ENCODE measurements at places on chromosomes 12 and 14.
A peak's percentile ranks its signal among the peaks of the same experiment; 100 is the strongest.

GRCh38 chr12:46603776-46604456 lies 221.9 kb downstream of the SLC38A4 start:
- DNase-seq: no peak

DNA sequence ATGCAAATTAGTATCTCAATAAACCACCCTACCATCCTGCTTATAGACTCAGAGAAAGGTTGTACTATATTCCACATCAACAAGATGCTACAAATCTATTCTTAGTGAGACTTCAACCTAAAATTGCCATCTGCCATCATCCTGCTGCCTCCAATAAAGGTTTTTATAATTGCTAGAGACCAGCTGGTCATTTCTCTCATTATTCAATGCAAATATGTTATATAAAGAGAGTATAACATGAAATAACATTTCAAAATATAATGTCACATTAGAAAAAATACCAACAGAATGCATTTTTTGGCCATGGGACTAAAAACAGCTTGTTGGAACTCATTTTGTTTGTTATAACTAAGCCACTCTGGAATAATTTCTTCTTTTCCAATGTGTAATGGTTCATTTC lies 247.3 kb downstream of the LRIG3 start:
- no peak for DNase-seq

DNA sequence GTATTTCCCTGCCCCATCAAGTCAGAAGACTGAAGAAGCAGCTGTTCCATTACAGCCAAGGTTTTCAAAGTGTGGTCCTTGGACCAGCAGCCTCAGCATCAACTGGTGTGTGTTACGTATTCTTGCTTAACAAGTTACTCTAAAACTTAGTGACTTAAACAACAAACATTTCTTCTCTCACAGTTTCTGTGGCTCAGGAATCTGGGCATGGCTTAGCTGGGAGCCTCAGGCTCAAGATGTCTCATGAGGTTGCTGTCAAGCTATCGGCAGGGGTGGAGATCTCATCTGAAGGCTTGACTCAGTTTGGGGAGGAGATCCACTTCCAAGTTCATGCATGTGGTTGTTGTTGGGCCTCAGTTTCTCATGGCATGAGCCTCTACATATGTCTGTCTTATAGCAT lies 174.5 kb downstream of the KTN1 start:
- DNase-seq: no peak

- DNase-seq: no peak
Observed at GRCh38 chr14:74542056-74542685, 48.6 kb downstream of the ISCA2 start.

GRCh38 chr12:48184549-48184922 lies 1.1 kb downstream of the CCDC184 start:
- DNase-seq: no peak

DNA sequence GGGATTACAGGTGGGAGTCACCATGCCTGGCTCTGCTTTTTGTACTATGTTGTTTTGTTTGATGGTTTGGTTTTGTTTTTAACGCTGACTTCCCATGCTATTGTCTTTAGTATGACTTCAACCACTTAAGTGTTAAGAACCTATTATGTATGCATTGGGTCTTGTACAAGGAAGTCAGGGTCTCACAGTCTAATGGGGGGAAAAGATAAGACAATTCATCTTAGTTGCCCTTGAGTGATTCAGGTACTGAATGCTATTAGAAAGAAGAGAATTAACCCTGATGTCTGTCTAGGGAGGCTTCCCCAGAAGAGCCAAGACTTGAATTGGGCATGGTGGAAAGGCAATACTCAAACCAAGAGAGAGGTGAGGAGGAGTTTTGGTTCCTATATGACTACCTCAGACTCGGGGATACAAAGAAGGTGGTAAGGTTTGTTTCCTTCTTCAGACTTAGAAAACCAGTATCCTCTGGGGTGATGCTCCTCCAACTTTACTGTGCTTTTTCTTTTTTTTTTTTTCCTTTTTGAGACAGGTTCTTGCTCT lies 64.6 kb downstream of the SUSD6 start:
- DNase-seq: no peak

GRCh38 chr12:98922871-98923270 lies 277.8 kb downstream of the APAF1 start:
- DNase-seq: no peak

- DNase-seq: no peak
Observed at GRCh38 chr14:99093532-99094517, 178.2 kb downstream of the BCL11B start.

- no peak for DNase-seq
Observed at GRCh38 chr14:67567654-67568053, 32.4 kb downstream of the PIGH start.

DNA sequence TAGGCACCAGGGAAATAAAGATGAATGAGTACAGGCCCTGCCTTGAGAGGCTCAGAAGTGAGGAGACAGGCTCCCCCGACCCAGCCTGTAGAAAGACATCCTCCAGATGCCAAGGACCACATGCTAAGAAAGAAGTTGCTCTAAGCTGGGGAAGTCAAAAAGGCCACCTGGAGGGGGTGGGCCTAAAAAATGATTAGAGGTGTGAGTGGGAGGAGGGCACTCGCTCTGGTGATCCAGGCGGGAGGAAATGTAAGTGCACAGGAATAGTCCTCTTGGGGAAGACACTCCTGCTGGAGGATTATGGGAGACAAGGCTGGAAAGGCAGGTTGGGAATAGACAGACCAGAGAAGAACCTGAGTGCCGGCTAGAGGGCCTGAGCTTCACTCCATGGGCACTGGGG lies 32.2 kb downstream of the SMUG1 start:
- no peak for DNase-seq

GRCh38 chr12:76765598-76765997 lies 1.7 kb downstream of the ZDHHC17 start:
- no peak for DNase-seq

DNA sequence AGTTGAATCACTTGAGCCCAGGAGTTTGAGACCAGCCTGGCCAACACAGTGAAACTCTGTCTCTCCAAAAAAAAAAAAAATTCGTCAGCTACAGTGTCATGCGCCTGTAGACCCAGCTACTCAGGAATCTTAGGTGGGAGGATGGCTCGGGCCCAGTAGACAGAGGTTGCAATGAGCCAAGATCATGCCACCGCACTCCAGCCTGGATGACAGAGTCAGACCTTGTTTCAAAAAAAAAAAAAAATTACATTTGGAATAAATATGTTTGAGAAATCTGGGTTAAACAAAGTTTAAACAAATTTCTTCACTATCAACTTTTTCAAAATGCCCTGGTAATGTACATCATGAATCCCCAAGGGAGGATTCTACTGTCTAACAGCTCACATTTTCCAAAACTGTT lies 187.0 kb upstream of the RASSF8 start:
- DNase-seq: no peak

GRCh38 chr14:35385042-35385839 lies 19.3 kb downstream of the NFKBIA start:
- peak; percentile 91 for DNase-seq

DNA sequence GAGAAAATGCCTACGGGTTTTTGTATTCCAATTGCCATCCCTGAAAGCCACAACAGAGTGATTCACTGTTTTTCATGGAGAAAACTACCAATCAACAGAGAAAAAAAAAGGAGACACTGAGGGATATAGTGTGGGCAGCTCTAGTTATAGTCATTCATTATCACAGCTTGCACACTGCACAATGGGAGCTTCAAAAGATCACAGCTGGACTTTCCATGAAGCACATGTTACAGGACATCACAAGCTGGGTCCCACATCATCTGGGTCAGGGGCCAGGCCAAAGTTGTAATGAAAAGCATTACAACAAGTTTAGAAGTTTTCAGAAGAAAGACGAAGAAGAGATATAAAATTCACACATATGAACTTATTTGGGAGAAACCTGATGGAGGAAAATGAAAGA lies 41.5 kb downstream of the RERG start:
- no peak for DNase-seq

- no peak for DNase-seq
Observed at GRCh38 chr12:108063192-108063591, 65.9 kb upstream of the WSCD2 start.

DNA sequence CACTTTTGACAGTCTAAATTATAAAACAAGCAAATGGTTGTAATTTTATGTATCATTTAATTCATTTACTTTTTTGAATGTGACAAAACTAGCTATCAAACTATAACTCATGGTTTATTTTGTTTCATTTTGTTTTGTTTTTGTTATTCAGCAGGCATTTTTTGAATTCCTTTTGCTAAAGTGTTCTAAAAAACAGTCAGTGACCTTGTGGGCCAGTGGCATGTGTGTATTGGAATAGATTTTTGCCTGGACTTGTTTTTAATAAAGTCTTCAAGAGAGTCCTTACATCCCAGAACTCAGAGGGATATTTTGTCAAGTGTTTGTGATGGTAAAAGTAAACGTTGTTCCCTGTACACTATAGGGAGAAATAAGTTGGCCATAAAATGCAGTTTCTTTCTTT lies 369.7 kb upstream of the SYT1 start:
- DNase-seq: peak; percentile 40

DNA sequence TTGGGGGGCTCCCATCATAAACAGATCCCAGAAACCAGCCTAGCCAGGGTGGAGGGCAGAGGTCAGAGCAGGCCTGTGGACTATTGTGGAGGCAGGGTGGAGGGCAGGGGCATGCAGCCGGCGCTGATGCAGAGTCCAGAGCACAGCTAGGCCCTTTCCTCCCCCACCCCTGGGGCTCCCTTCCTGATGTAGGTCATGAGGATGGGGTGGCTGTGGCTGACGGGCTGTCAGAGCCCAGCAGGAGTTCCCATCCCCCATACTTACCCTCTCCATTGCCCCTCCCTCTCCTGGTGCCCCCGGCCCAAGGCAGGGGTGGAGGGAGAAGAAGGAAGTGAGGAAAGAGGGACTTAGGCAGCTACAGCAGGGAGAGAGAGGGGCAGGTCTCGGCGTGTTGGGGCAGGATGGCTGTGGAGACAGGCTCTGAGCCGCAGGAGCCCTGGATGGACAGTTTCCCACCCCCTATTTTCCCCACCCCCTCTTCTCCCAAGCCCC lies 5.7 kb upstream of the ZNF385A start:
- no peak for DNase-seq

- no peak for DNase-seq
Observed at GRCh38 chr12:174124-174523, 39.8 kb downstream of the SLC6A12 start.

DNA sequence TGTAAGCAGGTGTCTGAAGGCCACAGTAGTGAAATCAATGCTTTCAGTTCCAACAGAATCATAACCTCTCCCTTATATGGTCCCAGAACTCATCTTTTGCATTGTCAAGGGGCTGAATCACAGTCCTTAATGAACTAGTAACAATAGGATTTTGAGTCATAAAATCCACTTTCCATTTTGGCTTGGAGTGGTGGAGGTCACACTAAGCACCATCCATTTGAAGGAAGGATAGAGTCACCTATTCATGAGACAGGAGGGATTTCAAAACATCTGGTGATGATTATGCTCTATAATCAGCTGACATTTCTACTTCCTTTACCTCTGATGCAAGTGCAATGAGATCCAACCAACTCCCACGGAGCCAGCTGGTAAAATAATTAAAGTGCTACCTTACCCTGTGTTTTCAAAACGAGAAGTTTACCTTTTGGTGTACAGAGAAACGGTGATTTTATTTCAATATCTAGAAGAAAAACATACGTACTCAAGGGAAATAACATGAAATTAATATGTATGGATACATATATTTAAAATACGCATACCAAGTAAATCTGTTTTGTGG lies 59.1 kb downstream of the TMEM132D start:
- DNase-seq: peak; percentile 96

DNA sequence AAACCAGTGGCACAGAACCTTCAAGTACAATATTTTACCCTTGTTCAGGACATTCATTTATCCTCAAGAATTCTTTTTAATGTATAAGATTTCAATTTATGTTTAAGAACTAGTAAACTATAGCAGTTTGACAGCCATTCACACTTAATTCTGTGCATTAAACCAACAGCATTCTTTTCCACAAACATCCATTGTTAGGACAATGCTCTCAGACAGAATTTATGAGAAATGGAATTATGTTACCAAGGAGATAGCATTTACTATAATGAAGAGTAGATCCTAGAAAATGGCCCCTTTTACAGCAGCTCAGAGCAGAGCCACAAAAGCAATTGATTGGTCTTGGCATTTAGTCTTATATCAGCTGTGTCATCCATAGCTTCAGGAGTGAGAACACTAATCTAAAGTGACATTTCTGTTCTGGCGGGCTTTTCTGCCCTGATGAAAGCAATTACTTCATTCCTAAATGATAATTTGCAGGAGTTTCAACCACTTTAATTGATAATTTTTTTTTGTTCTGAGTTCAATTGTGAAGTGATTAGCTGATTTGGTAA lies 268.9 kb downstream of the NPAS3 start:
- DNase-seq: no peak

- DNase-seq: no peak
Observed at GRCh38 chr14:100904307-100905087, 975 bp upstream of the RTL1 start.

DNA sequence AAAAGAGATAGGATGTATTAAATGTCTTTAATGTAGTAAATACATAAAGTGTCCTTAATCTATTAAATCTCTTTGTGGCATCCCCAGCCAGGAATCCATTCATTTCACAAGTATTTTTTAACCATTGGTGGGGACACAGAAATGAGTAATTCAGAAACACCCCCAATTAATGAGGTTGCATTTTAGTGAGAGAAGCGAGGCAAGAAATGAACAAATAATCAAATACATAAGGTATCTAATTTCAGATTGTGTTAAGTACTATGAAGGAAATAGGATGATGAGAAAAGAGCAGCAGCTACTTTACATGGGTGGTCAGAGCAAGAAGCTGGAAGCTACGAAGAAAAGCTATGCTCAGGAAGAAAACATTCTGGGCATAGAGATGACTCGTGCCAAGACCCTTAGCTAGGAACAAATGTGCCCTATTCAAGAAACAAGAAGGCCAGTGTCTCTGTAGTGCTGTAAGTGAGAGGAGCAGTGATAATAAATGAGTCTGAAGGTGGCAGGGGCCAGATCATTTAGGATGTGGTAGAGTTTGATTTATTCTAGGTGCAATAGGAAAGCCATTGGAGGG lies 60.5 kb upstream of the IGF1 start:
- DNase-seq: no peak

- DNase-seq: peak; percentile 46
Observed at GRCh38 chr12:65492998-65493912, 214.8 kb downstream of the MSRB3 start.
